ENCODE measurements at places on chromosomes 3 and 15.
A peak's percentile ranks its signal among the peaks of the same experiment; 100 is the strongest.

DNA sequence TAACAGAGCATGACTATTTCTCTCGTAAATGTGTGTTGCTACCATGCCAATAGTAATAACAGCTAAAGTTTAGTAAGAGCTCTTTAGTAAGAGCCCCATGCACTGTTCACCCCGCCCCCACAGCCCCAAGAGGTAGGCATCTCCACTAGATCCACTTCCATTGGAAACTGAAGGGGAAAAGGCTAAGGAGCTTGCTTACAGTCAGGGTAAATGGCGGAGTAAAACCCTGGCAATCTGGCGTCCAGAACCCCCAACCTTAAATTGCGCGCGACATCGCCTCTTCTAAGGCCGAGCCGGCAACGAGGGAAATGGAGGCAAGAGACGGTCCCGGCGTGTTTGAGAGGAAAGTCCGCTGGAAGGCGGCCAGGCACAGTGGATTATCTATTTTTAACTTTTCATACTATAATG lies 654 bp upstream of the C3orf38 start:
- H3K27ac ChIP-seq, result peak overlapping the region; percentile 93
- peaks cover 27% of the 10 kb centered on the region for H3K4me1 ChIP-seq
- H3K27me3 ChIP-seq, result no peaks in the 10 kb centered on the region
- H3K36me3 ChIP-seq, result no peaks in the 10 kb centered on the region
- peak overlapping the region; percentile 98 for H3K4me3 ChIP-seq

DNA sequence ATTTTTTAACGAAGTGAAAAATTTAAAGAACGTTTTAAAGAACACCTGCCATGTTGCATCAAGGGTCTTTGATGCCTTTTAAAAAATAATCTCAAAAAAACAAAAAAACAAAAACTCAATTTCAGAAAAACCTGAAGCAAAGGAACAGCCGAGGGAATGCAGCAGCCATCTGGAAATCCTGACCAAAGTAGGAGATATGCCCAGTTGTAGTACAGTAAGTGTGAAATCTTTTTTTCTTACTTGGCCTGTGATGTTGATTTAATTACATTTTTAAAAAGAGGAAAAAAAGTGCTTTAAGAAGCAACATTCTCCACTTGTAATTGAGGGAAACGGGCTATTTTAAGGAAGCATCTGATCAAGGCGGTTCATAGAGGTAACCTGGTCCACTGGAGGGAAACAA lies 213.7 kb upstream of the GAP43 start:
- no peak overlapping the region for H3K27ac ChIP-seq
- DNase-seq, result no peak
- no peaks in the 10 kb centered on the region for H3K27me3 ChIP-seq
- no peaks in the 10 kb centered on the region for H3K36me3 ChIP-seq
- no peaks in the 10 kb centered on the region for H3K4me1 ChIP-seq

DNA sequence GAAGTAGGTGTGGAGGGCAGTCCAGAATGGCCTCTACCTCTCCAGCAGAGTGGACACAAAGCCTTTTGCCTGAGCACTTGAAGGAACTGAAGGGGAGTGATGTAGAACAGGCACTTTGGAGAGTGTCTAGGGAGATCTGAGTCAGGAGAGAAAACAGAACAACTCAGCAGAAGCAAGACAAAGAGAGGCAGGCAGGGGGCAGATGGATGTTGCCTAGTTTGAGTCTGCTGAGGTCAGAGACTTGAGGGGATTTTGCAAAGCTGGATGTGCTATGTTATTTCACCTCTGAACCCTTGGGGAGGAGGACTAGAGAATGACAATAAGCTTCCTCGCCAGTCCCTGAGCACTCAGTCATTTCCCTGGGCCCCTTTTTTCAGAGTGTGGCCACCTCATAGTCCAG lies 366.4 kb downstream of the EPHB1 start:
- no peak overlapping the region for H3K27ac ChIP-seq
- H3K36me3 ChIP-seq, result no peaks in the 10 kb centered on the region
- no peak overlapping the region for H3K4me3 ChIP-seq
- H3K4me1 ChIP-seq, result no peaks in the 10 kb centered on the region
- no peaks in the 10 kb centered on the region for H3K27me3 ChIP-seq
- DNase-seq, result no peak

DNA sequence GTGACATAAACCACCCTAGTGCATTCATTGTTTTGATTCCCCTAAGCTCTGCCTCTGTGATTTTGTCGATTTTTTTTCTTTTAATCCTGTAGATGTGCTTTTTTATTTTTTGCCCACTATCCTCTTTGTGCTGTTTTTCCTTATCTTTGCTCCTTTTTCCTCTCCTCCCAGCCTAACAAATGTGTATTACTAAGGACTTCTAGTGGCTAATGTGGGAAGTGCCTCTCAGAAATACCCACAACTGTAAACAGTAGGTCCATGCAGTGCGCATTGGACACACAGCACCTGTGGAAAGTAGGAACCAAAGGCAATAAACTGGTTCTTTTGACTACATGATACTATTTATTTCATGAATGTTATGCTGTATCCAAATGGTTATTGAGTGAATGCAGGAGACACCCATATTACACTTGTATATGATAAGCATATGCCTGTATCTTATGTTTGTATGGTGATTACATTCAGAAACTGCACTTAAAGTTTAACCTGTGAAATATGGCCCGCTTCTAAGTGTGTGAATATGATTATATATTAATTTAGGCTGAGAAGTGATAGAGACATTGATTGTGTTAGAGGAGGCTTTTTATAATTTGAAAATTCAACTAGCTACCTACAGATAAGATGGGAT lies 147.8 kb downstream of the PLCL2 start:
- H3K27me3 ChIP-seq, result no peaks in the 10 kb centered on the region
- H3K36me3 ChIP-seq, result no peaks in the 10 kb centered on the region
- peaks cover 28% of the 10 kb centered on the region for H3K4me1 ChIP-seq
- H3K4me3 ChIP-seq, result no peak overlapping the region
- DNase-seq, result no peak

DNA sequence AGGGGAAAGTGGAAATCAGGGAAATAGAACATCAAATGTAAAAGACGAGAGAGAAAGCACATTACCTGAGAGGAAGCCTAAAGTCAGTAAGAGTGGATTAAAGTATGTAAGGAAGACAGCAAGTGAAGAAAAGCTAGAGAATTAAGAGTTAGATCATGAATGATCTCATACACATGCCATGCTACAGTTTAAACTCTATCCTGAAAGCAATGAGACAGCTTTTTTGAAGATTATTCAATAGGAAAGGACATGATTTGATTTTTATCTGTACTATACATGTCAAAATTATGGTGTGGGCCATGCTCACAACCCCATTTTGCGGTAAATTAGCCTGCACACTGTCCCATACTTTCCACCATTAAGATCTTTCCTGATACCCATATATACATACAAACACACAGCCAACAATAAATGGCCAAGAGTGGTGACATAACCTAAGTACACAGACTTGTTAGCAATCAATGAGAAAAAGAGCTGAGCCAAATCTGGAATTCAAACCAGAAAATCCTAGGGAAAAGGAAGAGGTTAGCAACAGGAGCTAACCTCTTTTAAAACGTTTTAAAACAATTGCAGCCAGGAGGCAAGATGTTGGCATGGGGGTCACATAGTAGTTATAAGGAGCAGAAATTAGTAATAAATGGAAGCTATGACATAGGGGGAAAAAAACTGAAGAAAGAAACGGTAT lies 4.5 kb downstream of the MYO9A start:
- H3K4me3 ChIP-seq, result no peak overlapping the region
- DNase-seq, result no peak
- no peaks in the 10 kb centered on the region for H3K27me3 ChIP-seq

- H3K27ac ChIP-seq, result no peak overlapping the region
- no peak for DNase-seq
- H3K36me3 ChIP-seq, result no peaks in the 10 kb centered on the region
- no peak overlapping the region for H3K4me3 ChIP-seq
- no peaks in the 10 kb centered on the region for H3K27me3 ChIP-seq
These were observed 146.1 kb upstream of the LPP start for GRCh38 chr3:188007897-188008296.

All from CD8-positive, alpha-beta memory T cell (primary cell).